AG04449 (cell line): ENCODE measurements at places on chromosomes 2 and 18.

DNA sequence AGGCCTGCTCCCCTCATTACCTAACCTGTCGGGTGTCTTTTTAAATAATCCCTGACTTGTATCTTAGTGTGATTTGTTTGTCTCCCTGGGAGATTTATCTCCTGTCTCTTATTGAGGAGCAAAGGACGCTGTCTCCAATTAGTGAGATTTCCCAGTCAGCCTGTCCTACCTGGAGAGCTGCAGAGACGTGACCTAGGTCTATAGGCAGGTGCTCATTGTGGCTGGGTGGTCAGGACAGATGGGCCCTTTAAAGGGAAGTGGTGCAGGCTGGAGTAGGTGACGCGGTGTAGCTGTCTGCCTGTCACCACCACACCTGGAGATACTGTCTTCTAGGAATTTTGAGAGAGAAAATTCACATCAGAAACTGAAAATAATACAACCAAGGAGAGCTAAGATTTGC, 28.0 kb downstream of the PLB1 start:
- no peak for DNase-seq

GRCh38 chr2:41483982-41484857, 563.6 kb upstream of the PKDCC start:
- no peak for DNase-seq

DNA sequence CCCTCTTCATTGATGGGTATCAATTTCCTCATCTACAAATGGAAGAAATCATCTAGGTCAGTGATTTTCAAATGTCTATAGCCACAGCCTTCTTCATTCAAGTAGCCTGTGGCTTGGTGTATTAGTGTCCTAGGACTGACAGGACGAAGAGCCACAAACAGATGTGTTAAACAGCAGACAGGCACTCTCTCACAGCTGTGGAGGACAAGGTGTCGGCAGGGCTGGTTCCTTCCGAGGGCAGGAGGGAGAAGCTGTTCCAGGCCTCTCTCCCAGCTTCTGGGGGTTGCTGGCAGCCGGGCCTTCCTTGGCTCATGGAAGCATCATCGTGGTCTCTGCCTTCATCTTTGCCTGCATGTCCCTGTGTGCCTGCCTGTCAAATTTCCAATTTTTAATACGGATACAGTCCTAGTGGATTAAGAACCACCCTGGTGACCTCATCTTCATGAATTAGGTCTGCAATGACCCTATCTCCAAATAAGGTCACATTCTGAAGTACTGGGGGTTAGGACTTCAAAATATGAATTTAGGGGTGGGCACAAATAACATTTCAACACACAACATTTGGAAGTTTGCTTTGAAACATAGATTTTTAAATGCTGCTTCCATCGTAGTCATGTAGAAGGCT, 86.5 kb downstream of the PTGR3 start:
- DNase-seq = no peak

DNA sequence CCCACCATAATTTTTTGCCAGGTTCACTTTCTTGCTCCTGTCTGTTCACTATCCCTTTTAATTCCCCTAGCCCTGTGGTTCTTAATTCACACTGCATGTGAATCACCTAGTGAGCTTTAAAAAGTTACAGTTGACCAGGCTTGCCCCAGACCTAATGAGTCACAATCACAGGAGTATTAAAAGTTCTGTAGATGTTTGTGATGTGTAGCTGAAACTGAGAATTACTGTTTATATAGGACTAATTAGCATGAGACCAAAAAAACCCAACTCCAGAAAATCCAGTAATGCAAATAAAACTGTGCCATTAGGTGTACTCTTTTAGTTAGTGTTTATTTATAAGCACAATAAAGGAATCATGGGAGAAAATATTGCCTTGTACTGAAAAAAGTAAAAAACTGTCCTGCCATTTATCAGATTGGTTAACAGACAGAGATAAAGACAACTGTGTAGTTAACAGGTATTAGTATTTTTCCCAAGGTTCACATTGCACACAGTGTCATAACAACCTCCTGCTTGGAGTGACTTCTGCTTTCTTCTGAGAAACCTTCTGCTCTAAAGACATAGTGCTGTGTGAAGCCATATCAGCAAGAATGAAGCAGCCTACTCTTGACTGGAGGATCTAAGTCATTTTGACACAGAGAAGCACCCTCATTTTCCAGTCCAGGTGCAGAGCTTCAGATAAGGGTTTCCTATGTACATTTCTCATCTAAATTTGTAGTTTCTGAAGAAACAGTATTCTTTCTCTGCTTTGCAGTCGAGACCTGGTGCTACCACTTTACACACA, 39.0 kb downstream of the VAPA start:
- no peak for DNase-seq

- no peak for DNase-seq
Measured at GRCh38 chr2:113720167-113720566, 36.3 kb downstream of the SLC35F5 start.

- no peak for DNase-seq
Measured at GRCh38 chr18:24770311-24771024, 310.0 kb downstream of the HRH4 start.

DNA sequence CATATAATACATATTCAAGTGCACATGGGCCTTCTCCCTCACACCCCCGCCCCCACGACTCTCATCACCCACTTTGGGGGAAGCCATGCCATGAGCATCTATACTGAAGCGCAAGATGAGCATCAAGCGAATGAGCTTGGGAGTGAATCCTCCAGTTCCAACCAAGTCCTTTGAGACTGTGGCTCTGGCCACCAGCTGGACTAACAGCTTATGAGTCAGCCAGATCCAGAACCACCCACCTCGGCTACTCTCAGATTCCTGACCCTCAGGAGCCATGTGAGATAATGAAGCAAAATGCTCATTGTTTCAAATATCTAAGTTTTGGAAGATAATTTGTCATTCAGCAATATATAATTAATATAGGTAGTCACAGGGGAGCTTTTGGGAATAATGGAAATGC, 22.2 kb upstream of the IL1RL1 start:
- no peak for DNase-seq

DNA sequence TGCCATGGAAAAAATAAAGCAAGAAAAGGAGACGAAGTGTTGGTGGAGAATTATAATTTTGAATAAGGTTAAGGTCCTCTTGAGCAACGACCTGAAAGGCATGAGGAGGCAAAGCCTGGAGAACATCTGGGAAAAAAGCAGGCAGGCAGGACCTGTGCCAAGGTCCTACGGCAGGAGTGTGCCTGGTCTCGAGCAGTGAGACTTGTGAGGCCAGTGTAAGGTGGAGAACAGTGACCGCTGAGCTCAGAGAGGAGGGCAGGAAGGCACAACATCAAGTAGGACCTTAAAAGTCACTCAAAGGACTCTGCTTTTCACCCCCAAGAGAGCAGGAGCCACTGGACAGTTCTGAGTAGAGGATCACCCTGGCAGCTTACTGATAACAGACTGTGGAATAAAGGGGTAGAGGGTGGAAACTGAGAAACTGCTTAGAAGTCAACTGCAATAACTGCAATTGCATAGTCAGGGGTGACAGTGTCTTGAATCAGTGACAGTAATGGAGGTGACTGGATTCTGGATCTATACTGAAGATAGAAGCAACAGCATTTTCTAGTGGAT, 3.5 kb downstream of the NOL10 start:
- no peak for DNase-seq

DNA sequence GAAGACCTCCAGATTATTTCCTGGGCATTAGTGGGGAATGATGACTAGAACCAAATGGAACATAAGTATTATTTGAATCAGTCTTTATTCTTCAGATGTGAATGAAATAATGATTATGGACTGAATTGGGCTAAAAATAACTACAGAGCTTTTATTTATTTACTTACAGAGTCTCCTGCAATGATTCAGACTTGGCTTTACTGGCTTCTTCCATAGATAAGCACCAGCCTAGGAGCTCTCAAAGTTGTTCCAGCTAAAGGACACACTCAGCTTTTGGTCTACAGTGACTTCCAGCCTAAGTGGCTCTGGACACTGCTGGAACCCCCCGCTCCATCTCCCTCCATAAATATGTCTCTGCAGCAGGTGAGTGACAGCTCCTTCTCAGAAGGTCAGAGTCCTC, 24.3 kb upstream of the ARHGAP25 start:
- DNase-seq = no peak
